ENCODE measurements at places on chromosomes 3 and 15. TPM values are rescaled to one million over a fixed set of nuclear protein-coding genes. Genes with fewer than 3 reads are reported as not detected.

The SKOR1 gene
- total RNA-seq: not detected

The ZBTB47 gene
- 8.8 TPM for total RNA-seq

GRCh38 chr3:59084583-59084982 lies 34.8 kb upstream of the CFAP20DC start:
- no peak for DNase-seq

DNA sequence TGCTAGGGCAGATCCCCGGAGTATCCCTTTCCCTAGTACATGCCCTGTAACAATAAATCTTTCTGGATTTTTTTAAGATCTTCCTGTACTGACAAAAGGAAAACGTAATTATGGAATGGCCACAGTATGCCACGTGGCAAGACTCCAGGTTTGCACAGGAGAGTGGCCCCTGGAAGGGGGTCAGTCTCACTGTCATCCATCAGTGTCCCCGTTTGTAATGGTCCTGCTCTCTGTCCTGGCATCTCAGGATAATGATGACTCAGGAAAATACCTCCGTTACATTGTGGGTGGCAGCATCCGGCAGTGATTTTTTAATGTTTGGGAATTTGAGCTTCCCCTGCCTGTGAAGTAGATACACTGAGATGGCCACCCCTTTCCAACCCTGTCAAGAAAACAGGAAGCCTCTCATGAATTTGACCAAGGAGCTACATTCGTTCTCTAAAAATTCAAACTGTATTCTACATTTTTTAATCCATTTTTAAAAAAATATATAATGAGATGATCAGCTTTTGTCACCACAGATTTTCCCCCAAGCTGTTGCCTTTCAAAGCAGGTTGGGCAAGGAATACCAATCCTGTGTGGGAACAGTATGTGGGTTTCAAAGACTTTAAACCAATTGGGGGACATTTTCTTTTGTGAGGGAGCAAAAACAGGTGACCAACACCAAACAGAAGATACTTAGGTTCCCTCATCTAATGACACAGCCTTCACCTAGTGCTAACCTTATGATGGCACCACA lies 110.4 kb downstream of the C3orf70 start:
- DNase-seq: no peak

- no peak for DNase-seq
Observed at GRCh38 chr15:88788036-88788435, 15.2 kb upstream of the ACAN start.

DNA sequence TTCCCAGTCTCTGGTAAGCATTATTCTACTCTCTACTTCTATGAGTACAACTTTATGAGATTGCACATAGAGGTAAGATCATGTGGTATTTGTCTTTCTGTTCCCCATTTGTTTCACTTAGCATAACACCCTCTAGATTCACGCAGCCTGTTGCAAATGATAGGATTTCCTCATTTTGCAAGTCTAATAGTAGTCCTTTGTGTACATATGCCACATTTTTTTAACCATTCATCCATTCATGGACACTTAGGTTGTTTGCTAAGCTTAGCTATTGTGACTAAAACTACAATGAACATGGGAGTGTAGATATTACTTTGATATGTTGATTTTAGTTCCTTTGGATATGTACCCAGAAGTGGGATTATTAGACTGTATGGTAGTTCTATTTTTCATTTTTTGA lies 717.9 kb upstream of the ALCAM start:
- DNase-seq: no peak

GRCh38 chr3:41581700-41582099 lies 380.2 kb downstream of the ULK4 start:
- DNase-seq: no peak

DNA sequence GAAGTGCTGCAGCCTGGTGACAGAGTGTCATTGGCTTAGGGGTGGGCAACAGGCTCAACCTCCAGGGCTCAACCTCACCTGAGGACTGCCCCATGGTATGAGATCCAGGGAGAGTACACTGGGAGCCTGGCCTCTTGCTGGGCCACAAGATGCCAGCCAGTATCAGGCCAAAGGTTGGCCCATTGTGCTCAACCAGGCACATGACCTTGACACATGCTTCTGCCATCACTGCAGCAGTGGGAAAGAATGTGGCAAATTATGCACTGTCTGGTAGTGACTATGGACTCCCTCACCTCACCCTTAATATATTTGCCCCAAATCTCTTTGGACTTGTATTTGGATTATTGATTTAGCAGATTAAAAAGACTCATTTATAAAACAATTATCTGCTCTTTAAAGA lies 233.9 kb upstream of the GOLGA6L4 start:
- DNase-seq: no peak

Data from kidney epithelial cell (primary cell).